ENCODE measurements at places on chromosomes 4 and X.
A peak's percentile ranks its signal among the peaks of the same experiment; 100 is the strongest.

- no peak for DNase-seq
These were observed 113.5 kb upstream of the GATB start for GRCh38 chr4:151874328-151874727.

DNA sequence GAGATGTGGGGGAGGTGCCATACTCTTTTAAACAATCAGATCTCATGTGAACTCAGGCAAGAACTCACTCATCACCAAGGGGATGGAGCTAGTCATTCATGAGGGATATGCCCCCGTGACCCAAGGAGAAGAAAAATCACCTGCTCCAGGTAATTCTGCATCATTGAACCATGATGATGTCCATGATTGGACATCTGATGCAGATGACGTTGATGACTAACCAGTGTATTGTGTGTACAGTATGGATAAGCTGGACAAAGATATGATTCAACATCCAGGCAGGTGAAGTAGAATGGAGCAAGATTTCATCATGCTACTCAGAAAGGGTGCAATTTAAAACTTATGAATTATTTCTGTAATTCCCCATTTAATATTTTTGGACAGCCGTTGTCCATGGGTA is 286.4 kb upstream of the SMIM31 start:
- peak; percentile 57 for DNase-seq

- DNase-seq = no peak
These were observed 54.6 kb upstream of the RAB9B start for GRCh38 chrX:103886624-103887023.

DNA sequence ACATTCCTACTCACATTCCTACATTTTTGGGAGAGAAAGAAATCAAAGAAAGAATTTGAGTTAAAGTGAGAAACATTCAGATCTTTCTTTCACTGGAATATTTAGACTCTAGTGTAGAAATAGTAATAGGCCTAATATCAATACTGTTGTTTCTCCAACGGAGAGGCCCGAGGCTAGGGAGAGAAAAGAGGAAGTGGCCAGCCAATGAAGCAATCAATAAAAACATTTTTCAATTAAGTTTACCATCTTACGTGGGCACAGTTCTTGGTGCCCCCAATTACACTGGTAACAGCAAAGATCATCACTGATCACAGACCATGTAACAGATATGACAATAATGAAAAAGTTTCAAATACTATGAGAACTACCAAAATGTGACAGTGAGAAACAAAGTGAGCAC is 281.4 kb downstream of the GPM6A start:
- DNase-seq = no peak

Data from epithelial cell of prostate (primary cell).